Suppressor macrophage (primary cell): ENCODE measurements at places on chromosomes 12 and 14.

DNA sequence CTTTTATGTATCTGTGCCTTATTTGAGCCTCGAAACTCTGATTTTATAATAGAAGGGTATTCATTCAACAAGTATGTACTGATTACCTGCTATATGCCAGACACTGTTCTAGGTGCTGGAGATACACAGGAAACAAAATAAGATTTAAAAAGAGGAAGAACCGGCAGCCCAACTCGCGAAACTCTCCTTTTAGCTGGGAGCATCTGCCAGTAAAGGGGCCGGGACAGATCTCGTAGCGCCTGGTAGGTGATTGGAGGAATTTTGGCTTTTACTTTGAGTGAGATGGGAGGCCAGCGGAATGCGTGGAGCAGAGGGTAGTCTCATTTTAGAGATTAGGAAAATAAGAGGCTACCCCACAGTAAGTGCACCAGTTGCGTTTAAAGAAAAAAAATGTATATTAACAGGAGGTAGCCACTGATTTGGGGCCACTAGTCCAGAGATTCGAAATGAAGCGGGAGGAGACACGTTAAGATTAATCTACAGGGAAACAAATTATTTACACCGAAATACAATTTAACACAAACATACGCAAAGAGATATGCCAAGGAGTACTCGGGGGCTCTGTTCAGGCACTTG lies 520 bp upstream of the MON2 start:
- peak; percentile 63 for DNase-seq

GRCh38 chr12:57607958-57608663 lies 3.1 kb upstream of the ARHGEF25 start:
- no peak for DNase-seq

DNA sequence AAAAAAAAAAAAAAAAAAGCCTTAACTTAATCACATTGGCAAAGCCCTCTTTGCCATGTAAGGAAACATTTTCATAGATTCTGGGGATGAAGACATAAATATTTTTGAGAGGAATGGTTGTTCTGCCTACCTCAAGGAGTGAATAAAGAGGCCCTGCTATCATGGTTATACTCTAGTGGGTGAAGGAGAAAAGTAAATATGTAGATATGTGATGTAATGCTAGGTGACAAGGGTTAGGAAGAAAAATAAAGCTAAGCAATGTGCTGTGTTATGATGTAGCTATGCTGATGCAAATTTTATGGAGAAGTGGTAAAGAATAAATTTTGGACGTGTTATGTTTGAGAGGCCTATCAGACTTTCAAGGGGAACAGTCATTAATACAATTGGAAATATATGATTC lies 80.1 kb upstream of the DUSP6 start:
- no peak for DNase-seq

- no peak for DNase-seq
These were observed 248.5 kb downstream of the NELL2 start for GRCh38 chr12:44627387-44628166.

- no peak for DNase-seq
These were observed 44.0 kb downstream of the PPHLN1 start for GRCh38 chr12:42370013-42370412.

GRCh38 chr12:6957741-6958608 lies 6.8 kb downstream of the PTPN6 start:
- DNase-seq = no peak

GRCh38 chr12:29781188-29781587 lies 2.6 kb downstream of the TMTC1 start:
- DNase-seq = no peak

GRCh38 chr12:121175383-121176119 lies 34.4 kb upstream of the P2RX4 start:
- DNase-seq = peak; percentile 90

DNA sequence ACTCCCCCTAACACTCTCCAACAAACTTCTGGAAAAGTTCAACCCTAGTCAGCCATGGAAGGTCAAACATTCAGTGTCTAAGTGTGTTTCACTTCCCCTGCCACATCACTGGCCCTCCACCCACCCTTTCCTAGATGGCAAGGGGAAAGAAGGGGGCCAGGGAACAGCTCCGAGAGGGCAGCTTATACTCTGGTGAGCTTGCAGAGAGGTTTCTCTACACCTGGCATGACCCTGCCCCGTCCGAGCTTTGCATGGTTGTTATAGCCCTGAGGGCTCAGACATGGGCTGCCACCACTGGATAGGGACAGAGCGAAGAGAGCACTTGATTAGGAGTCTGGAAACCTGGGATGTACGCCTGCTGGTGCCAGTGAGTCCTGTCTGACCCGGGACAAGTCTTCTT lies 4.0 kb downstream of the ACVRL1 start:
- peak; percentile 61 for DNase-seq

- no peak for DNase-seq
These were observed 243.8 kb upstream of the NPAS3 start for GRCh38 chr14:32694795-32695449.

DNA sequence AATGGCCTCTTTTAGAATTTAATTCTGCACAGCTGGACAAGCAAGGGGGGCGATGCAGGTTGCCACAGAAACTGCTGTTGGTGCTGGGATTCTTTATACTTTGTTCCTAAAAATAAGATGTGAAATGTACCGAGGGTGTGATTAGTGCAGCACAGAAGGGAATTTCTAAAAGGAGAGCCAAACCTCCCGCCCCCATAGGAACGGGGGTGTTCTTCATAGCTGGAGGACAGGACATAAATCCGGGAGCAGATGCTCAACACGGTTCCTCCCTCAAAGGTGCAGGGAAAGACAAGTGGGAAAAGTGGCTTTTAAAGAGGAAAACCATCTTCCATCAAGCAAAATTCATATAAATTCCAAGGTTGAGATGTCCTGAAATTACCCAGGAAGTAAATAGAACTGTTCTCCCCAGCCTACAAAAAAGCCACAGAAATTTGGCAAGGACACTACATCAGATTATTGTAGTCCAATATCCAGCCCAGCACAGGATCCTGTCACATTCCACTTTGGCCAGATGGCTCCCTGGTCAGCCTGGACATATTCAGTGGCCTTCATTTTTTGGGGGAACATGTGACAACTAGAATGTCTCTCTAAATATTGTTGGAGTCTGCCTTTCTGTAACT lies 51.4 kb upstream of the TMX1 start:
- no peak for DNase-seq

DNA sequence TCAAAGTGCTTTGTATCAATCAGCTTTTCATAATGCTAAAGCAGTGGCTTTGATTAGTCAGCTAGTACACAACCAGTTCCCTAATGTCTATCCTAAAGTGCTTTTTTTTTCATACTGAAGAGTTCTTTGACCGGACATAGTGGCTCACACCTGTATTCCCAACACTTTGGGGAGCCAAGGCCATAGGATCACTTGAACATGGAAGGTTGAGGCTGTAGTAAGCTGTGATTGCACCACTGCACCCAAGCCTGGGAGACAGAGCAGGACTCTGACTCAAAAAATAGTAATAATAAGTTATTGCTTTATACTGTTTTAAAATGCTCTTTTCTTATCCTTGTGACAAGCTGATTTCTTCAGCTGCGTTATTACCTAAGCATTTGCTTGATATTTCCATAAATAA lies 154.6 kb upstream of the AEBP2 start:
- no peak for DNase-seq

DNA sequence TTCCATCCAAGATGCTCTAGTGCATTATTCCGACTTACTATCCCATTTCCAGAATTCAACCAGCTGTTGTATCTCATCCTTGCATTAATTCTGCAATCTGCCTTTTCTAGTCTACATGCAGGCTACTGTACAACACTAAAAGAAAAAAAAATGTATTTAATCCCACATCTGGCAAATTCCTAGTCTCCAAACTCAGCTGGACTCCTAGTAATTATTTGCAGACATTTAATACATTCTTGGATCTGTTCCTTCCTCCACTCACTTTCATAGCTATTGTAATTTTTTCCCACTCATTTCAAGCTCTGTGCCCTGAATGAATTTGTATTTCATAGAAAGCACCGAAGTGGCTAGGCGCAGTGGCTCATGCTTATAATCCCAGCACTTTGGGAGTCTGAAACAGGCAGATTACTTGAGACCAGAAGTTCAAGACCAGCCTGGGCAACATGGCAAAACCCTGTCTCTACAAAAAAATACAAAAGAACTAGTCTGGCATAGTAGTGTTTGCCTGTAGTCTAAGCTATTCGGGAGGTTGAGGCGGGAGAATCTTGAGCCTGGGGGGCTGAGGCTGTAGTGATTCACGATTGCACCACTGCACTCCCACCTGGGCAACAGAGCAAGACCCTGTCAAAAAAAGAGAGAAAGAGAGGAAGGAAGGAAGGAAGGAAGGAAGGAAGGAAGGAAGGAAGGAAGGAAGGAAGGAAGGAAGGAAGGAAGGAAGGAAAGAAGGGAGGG lies 39.5 kb upstream of the YAF2 start:
- DNase-seq = no peak

GRCh38 chr14:54105898-54106297 lies 149.3 kb upstream of the BMP4 start:
- DNase-seq = no peak

GRCh38 chr12:16563504-16563903 lies 42.5 kb downstream of the LMO3 start:
- DNase-seq = no peak

DNA sequence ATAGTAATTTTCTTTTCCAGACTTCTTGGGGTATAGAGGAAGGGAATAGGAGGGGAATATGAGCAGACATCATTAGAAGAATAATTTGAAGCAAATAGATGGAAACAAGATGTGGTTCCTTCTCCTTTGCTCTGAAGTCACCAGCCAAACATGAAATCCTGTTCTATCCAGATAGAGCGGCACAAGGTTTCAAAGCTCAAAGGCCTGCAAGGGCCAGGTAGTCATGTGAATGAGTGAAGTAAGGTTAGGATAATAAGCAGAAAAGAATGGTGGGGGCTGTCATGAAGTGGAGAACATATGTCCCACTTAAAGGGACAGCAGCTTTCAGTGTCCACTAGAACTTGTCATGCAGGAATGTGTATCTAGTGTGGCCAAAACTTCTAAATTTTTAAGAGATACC lies 2.5 kb upstream of the IKZF4 start:
- DNase-seq = no peak

- no peak for DNase-seq
These were observed 667.7 kb upstream of the FOXG1 start for GRCh38 chr14:28098856-28099255.

DNA sequence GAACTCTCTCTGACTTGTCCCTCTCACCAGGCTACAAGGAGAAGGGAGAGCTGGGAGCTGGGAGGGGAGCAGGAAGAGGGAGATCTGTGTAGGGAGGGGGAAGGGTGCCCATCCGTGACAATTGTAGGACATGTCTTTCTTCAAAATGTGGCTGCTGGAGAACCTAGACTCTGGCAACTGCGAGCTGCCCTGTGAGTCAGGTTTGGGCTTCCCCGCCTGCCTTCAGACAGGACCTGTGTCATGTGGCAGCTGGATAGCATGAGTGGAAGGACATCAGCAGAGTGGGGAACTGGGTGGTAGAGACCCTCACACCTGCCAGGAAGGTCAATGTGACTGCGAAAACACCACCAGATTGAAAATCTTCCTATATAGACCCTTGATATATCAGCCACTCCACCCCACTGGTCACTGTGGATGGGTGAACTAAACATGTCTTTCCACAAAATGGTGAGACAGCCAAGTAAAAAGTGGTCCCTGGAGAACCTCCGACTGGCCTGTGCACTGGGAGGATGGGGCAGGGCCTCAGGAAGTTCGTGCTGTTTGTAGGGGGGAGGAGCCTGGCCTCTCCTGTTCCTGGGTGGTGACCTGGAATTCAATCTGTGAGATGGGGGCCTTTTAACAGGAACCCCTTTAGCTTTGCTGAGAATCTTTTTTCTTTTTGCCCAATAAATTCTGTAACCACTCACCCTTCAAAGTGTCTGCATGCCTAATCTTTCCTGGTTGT lies 62.2 kb upstream of the CAPRIN2 start:
- DNase-seq = no peak

GRCh38 chr12:88393017-88393767 lies 187.1 kb downstream of the KITLG start:
- DNase-seq = no peak

- DNase-seq = no peak
These were observed 1147.6 kb downstream of the AACS start for GRCh38 chr12:126212824-126213223.

GRCh38 chr14:46840944-46841720 lies 189.6 kb upstream of the RPL10L start:
- no peak for DNase-seq

- no peak for DNase-seq
These were observed 802.7 kb downstream of the SLC16A7 start for GRCh38 chr12:60398547-60398946.

- DNase-seq = no peak
These were observed 184.6 kb upstream of the SOX5 start for GRCh38 chr12:24134092-24134491.

DNA sequence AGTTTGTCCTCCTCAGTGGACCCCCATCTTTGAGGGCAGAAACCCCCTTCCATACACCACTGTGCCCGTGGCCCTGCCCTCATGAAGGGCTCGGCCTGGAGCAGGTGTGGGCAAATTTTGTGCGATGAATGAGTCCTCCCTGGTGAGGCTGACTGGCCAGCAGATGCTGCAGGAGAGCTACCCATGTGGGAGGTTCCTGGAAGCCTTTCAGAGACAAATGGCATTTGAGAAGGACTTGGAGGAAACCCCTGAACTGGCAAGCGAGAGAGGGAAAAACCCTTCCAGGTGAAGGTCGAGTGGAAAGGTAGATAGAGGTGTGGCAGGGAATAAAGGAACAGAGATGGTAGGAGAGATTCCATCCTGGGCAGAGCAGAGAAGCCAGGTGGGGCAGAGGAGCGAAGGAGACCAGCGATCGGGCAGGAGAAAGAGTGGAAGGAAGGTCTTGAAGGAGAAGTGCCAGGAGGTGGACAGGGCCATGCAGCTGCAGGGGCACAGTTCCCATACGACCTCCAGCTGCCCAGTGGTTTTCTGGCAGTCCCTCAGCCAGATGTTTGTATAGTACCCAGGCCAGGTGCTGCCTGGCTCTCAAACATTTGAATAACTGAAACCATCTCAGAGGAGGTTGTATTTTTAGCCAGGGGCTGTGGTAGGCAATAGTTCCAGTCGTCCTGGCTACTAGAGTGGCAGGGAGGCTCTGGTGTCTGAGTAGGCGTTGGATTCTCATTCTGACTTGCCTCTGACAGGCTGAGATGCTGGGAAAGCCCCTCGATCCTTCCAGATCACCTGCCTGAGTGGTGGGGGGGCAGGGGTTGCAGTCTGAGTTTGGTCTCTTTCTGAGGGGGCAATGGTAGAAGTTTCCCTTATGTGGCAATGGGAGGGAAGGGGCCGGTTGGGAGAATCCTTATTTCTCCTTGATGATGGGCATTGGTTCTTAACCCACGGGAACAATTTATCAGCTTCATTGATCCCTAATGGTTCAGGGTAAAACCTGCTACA lies 40.1 kb downstream of the FBXL14 start:
- DNase-seq = no peak

DNA sequence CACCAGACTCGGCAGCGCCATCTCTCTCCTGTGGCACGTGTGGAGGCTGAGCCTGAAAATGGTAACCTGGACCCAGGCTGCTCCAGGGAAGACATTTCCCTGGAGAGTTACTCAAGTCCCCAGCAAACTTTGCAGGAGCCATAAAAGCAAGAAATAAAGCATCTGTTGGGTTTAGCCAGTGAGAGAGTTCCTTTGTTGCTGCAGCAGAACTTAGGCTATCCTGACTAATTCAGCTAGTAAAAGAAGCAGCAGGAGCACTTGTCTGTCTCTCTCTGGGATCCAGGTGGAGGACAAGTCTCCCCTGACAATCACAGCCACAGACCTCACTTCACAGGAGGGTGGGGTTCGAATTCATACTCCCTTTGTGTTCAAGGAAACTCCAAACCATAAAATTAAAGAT lies 79.2 kb upstream of the DIO3 start:
- DNase-seq = no peak
